ENCODE measurements at places on chromosomes 6 and 20. TPM values are rescaled to one million over a fixed set of nuclear protein-coding genes. Genes with fewer than 3 reads are reported as not detected.

DNA sequence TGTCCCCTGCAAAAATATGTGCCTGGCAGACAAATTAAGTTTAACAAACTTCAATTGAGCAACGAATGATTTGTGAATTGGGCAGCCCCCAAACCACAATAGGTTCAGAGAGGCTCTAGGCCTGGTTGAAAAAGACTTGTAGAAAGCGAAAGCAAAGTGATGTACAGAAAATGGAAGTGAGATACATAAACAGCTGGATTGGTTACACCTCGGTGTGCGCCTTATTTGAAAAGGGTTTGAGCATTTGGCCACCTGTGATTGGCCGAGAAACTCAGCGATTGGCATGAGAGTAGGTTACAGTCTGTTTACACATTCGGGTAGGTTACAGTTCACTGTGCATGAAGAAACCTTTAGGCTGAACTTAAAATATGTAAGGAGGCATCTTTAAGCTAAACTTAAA is 136.9 kb downstream of the CD83 start:
- DNase-seq: no peak

- no peak for DNase-seq
Observed at GRCh38 chr6:142420802-142421201, 119.0 kb downstream of the ADGRG6 start.

GRCh38 chr20:63309261-63310071 is 16.5 kb downstream of the COL20A1 start:
- DNase-seq: no peak

DNA sequence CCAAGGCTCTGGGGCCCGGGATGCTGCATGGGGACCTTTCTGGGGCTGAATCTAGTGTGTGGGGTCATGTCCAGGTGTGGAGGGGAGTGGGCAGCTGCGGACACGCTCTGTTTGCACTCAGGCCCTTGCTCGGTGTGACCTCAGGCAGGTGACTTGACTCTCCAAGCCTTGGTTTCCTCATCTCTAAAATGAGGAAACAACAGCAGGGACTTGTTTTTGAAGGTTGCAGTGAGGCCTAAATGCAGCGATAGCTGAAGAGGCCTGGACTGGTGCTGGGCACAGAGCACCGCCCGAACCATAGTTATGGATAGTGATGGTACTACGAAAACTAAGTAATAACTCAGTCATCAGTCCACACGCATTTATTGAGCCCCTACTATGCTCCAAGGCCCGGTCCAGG is 91.8 kb downstream of the NOL4L start:
- no peak for DNase-seq

DNA sequence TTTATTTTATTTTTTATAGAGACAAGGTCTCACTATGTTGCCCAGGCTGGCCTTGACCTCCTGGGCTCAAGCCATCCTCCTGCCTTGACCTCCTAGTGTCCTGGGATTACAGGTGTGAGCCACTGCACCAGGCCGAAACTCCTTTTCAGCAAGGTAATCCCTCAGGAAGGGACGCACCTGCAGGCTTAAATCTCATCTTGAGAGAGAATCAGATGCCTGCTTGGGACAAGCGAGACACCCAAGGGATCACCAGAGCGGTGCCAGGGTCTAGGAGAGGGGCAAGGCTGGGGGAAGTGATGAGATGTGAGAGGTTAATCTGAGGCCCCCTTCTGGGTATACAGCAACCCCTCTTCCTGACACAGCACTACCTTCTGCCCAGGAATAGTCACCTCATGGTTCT is 4.0 kb upstream of the ATP9A start:
- no peak for DNase-seq

DNA sequence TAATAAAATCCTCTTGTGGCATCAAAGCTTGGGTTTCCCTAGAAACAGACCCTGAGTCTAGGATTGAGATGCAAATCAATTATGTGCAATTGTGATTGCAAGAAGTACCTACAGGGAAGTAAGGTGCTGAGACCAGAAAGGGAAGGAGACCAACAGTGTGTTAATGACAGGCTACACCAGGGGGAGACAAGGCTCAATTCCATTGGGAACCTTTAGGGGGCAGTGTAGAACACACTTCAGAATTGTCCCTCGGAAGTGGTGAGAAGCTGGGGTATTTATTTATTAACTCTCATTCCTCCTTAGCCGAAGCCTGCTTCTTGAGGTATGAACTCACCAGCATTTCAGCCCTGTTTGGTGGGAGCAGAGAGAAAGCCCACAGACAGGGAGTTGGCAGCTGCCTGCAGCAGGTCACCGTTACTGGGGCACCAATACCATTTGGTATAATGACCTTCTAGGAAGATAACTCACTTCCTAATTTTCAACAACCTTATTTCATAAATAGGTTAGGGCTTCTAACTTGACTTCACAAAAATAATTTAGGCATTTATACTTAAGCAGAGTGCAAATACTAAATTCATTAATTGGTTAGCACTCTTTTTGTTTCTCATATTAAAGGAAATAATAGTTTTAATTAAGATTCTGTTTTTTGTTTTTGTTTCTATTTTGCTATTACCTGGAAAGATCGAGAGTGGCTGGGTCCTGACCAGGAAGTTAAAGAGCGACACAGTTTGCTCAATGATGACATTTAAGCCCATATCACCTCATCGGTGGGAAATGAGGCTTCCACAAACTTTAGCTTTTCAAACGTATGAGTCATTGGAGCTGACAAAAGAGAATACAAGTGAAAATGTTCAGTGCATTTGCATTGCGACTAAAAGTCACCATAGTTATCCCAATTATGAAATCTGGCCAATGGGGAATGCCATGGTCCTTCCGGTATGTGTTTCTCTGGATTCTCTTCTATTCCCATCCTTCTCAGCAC is 94.8 kb downstream of the BTBD3 start:
- DNase-seq: peak; percentile 12

GRCh38 chr6:53055873-53056272 is 9.3 kb upstream of the FBXO9 start:
- DNase-seq: no peak

The TMC2 gene
- polyA plus RNA-seq: 0.25 TPM

The CST7 gene
- 0.31 TPM for polyA plus RNA-seq

The BCAS1 gene
- polyA plus RNA-seq: 4.6 TPM

The OR2J3 gene
- polyA plus RNA-seq: not detected
